ENCODE measurements at places on chromosomes 12 and 14.

DNA sequence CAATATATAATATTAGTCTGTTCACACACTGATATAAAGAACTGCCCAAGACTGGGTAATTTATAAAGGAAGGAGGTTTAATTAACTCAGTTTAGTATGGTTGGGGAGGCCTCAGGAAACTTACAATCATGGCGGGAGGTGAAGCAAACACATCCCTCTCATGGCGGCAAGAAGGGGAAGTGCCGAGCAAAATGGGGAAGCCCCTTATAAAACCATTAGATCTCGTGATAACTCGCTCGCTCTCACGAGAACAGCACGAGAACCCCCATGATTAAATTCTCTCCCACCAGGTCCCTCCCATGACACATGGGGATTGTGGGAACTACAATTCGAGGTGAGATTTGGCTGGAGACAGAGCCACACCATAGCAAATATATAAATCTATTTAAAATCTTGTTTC lies 269.8 kb downstream of the ATP23 start:
- DNase-seq: no peak

- no peak for DNase-seq
Measured at GRCh38 chr12:97524812-97525211, 62.2 kb downstream of the RMST start.

GRCh38 chr12:69843608-69844007 lies 18.6 kb downstream of the MYRFL start:
- no peak for DNase-seq

DNA sequence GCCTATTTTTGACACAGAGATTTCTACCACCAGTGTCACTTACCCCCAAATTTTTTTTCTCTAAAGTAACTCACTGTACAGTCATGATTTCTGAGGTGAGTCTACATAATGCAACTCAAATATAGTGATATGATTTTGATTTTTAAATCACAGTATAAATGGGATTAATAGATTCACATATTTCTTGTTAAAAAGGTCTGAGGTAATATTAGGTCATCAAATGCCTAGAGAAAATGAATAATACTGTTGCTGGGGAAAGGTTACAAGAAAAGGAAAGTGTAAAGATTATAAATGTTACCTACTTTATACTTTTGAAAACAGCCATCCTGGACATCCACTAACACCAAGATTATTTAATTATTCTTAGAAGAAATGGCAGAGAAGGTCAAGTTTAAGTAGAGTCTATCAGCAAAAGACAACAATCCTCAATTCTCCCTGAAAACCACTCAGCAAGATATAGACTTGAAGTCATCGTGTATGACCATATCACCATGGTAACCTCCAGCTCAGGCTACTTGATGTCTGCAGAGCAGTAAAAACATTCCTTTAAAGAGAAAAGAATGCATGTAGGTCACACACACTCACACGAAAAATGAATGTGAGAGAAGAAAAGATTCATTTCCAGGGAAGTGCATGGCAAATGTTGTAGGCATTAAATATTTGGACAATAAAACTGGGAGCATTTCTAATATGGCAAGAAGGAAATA lies 58.7 kb downstream of the CCDC59 start:
- no peak for DNase-seq
